Kidney (tissue), 22 donors: ENCODE measurements at places on chromosomes 3 and 15. TPM values are rescaled to one million over a fixed set of nuclear protein-coding genes. Genes with fewer than 3 reads are reported as not detected.

- no peaks in the 10 kb centered on the region for H3K4me1 ChIP-seq
- no peak overlapping the region for H3K4me3 ChIP-seq
- no peak overlapping the region for H3K27ac ChIP-seq
Measured at GRCh38 chr3:41581700-41582099, 380.2 kb downstream of the ULK4 start.

DNA sequence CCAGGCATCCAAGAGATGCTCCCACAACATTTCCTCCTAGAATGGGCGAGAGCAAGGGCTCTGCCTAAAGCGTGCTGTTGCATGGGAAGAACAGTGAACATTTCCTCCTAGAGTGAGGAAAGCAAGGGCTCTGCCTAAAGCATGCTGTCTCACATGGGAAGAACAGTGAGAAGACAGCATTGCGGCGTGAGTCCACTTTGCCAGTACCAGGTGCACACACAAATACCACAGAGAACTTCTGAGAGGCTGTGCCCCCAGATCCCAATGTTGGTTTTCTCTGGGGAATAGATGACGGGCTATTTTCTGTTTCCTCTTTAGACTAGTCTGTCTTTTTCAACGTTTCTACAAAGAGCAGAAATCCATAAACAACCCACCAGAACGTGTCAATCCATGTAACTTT lies 142.9 kb downstream of the LRRK1 start:
- H3K4me3 ChIP-seq: no peak overlapping the region
- no peak for DNase-seq
- no peaks in the 10 kb centered on the region for H3K4me1 ChIP-seq
- no peak overlapping the region for H3K27ac ChIP-seq

DNA sequence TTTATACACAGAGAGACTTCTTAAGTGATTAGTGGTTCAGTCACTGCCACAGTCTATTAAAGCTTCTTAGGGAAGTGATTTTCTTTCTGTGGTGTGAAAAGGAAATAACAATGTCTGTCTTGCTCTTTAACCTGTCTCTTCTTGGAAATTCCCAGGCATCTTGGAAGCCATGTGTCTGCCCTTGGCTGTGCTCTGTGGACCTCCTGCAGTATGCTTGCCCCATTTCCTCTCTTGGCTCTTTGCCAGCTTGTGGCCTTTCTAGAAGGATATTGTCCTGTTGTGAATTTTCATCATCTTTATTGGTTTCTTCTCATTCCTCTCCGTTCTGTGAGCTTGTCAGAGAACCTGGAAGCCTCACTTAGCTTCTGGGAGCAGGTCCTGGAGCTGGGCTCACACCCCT lies 338.4 kb upstream of the C2CD4B start:
- H3K4me1 ChIP-seq: peaks cover 5% of the 10 kb centered on the region

DNA sequence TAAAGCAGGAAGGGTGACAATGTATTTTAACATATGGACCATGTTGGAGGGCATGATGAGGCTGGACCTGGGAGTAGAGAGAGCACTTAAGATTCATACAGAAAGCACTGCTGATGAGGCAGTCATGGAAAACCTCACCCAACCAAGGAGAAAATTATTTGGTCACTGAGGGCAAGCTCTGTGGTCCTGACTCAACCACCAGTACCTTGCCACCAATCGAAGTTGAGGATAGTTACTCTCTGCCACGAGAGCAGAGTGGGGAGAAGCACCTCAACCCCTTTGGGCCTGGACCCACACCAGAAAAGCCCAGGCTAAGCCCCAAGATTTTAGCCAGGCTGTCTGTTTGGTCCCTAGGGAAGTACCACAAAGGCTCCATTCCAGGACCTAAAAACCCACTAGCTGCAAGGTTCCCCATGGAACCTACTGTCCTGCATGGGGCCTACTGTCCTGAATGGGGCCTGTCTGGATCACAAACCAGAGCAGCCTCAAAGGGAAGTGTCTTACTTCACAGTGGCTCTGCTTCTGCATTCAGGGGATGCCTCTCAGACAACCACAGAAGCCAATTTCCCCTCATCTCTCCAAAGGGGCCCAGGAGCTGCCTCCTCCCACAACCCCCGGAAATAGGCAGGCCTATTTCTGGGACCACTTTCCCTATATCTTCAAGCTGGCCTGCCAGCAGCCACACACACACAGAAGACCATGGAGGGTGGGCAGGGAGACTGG lies 4.2 kb downstream of the CCDC71 start:
- H3K27me3 ChIP-seq: no peaks in the 10 kb centered on the region
- peaks cover 12% of the 10 kb centered on the region for H3K4me1 ChIP-seq
- no peak for DNase-seq
- no peaks in the 10 kb centered on the region for H3K36me3 ChIP-seq
- H3K27ac ChIP-seq: no peak overlapping the region

DNA sequence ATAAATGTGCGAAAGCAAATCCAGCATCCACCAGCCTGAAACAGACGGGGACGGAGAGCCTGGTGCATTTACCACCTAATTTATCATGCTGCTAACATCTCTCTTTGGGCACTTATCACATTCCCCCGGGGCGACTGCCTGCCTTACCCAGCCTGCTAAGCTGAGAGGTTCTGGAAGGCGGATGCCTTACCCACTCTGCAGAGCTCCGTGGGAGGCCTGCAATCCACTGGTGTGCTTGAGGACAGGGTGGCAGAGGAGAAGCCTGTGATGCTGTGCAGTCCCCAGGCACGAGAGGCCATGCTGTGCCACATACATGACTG lies 25.5 kb downstream of the MGLL start:
- peak overlapping the region; percentile 19 for H3K27ac ChIP-seq
- H3K27me3 ChIP-seq: no peaks in the 10 kb centered on the region
- no peaks in the 10 kb centered on the region for H3K4me1 ChIP-seq
- H3K4me3 ChIP-seq: no peak overlapping the region

DNA sequence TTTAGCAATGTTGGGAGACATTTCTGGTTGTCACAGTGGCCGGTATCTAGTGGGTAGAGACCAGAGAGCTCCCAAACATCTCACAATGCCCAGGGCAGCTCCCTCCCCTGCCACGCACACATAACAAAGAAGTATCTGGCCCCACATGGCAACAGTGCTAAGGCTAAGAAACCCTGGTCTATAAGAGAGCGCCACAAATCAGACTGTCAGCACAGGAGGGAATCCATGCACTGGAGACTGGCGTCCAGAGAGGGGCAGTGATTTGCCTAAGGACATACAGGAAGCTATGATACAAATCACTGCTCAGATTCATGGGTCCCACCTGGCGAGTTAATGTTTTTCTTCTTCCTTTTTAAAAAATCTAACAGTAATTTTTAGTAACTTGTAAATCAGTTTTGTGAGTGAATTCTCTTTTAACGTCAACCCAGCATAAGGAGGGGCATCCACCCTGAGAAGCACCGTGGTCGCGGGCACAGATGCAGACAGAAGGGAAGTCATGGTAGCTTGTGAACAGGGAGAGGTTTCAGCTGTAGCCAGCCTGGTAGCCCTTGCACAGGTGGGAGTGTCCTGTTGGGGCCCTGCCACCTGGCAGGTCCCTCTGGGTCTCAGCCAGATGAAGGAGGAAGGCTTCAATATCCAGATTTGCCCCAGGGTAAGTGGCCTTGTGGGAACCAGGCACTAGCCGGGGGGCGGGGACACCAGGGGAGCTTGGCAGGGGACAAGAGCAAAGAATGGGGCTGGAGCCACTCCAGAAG lies 8.7 kb downstream of the ISG20 start:
- peaks cover 5% of the 10 kb centered on the region for H3K4me1 ChIP-seq
- no peaks in the 10 kb centered on the region for H3K27me3 ChIP-seq
- DNase-seq: no peak
- H3K36me3 ChIP-seq: no peaks in the 10 kb centered on the region

DNA sequence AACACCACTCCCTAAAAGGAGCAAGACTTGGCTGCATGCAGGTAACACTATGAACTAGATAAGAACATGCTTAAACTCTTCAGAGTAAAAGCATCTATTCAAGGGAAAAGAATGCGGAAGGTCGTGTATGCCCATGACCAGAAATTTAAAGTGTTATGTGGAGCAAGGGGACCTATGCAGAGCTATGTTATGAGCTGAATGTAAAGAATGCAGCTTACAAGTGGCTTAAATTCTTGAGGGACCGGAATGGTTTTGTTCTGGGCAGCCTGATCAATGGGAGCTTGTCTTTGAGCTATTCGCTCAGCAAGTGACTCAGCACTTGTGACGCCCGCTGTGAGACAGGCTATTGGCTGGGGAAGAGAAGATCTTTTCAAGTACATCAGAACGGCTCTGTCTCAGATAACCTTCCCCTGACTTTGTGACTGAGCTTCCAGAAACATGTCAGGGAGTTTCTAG lies 367.5 kb upstream of the THBS1 start:
- H3K36me3 ChIP-seq: no peaks in the 10 kb centered on the region
- H3K27ac ChIP-seq: no peak overlapping the region
- H3K4me1 ChIP-seq: no peaks in the 10 kb centered on the region
- H3K27me3 ChIP-seq: no peaks in the 10 kb centered on the region
- DNase-seq: no peak
- H3K4me3 ChIP-seq: no peak overlapping the region

GRCh38 chr15:77969055-77969454 lies 108.5 kb downstream of the TBC1D2B start:
- peaks cover 4% of the 10 kb centered on the region for H3K4me1 ChIP-seq
- no peak for DNase-seq
- no peak overlapping the region for H3K27ac ChIP-seq

DNA sequence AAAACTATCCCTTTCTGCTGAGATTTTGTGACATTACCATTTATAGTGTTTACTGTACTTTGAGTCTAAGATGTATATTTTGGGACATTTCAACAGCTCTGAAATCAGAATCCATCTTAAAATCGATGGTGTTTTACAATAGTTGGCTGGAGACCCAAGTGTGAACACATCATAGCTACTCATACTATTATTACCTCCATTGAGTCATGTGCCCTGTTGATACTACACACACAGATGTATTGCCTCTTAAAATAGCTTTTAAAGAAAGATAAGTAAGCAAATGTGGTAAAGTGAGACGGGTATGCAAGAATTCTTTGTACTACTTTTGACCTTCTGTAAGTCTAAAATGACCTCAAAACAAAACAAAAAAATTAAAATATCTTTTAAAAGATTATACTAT lies 6.7 kb downstream of the LMOD3 start:
- no peaks in the 10 kb centered on the region for H3K36me3 ChIP-seq
- no peaks in the 10 kb centered on the region for H3K4me1 ChIP-seq
- no peak overlapping the region for H3K4me3 ChIP-seq
- H3K27me3 ChIP-seq: no peaks in the 10 kb centered on the region

GRCh38 chr3:184315543-184315867 lies 1.1 kb downstream of the EIF4G1 start:
- peak overlapping the region; percentile 94 for H3K27ac ChIP-seq
- no peak for DNase-seq
- peaks cover 24% of the 10 kb centered on the region for H3K4me1 ChIP-seq
- H3K27me3 ChIP-seq: no peaks in the 10 kb centered on the region
- H3K36me3 ChIP-seq: no peaks in the 10 kb centered on the region

DNA sequence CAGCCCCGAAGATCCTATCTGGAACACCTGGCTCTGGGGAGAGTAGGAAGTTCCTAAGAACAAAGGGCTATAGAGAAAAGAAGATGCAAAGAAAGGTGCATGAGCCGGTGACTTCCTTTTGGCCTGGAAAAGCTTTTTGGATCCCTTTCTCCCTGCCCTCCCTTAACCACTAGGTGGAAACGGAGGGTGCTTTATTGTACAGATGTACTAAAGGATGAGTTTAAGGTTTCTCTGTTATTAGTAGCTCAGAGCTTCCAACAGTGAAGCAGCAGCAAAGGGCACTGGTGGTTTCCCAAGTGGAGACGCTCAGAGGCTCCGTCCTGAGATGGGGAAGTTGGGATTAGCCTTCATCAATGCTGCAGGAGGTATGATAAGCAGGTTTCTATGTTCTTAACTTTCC lies 5.9 kb upstream of the ADGRG7 start:
- H3K27me3 ChIP-seq: no peaks in the 10 kb centered on the region
- no peak overlapping the region for H3K4me3 ChIP-seq
- DNase-seq: no peak

GRCh38 chr15:33448961-33449606 lies 138.3 kb downstream of the RYR3 start:
- H3K27ac ChIP-seq: no peak overlapping the region
- no peaks in the 10 kb centered on the region for H3K27me3 ChIP-seq
- H3K36me3 ChIP-seq: no peaks in the 10 kb centered on the region
- H3K4me3 ChIP-seq: no peak overlapping the region
- H3K4me1 ChIP-seq: peaks cover 6% of the 10 kb centered on the region

GRCh38 chr3:69232482-69232881 lies 110.1 kb upstream of the LMOD3 start:
- H3K36me3 ChIP-seq: no peaks in the 10 kb centered on the region
- H3K4me1 ChIP-seq: peaks cover 10% of the 10 kb centered on the region
- peak; percentile 46 for DNase-seq

DNA sequence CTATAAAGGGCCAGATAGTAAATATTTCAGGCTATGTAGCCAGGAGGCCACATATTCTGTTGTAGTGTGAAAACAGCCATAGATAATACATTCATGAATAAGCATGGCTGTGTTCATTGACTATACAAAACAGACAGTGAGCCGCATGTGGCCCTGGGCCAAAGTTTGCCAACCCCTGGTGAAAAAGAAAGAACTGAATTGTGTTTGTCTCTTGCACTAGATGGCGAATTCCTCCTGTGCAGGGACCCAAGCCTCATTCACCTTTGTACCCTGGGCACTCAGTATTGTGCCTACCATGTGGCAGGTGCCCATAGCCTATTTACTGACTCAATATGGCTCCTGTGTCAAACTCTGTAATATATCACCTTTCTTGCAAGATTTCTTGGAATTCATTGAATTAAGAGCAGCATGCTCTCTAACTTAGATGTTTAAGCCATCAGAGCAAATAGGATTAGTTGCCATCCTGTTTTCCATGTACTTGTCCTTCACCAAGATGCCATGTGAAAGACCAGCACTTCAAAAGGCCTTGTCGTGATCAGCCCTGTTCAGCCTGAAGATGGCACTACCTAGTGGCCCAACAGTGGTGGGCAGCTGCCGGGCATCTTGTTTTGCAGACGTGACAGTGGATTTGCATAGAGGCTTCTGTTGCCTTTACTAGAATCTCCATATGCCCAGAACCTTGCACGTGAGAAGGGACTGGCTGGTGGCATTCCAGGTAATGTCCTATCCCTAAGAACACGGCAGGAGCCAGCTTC lies 50.9 kb upstream of the CMTM7 start:
- no peak for DNase-seq
- no peak overlapping the region for H3K4me3 ChIP-seq
- no peaks in the 10 kb centered on the region for H3K36me3 ChIP-seq
- H3K27me3 ChIP-seq: no peaks in the 10 kb centered on the region

- H3K4me1 ChIP-seq: no peaks in the 10 kb centered on the region
- no peaks in the 10 kb centered on the region for H3K27me3 ChIP-seq
- DNase-seq: no peak
- peaks cover 35% of the 10 kb centered on the region for H3K36me3 ChIP-seq
- no peak overlapping the region for H3K27ac ChIP-seq
- H3K4me3 ChIP-seq: no peak overlapping the region
Measured at GRCh38 chr15:80946576-80946975, 43.0 kb downstream of the MESD start.

Gene CLEC3B
- total RNA-seq: 45.3 TPM

Gene EPB42
- not detected for total RNA-seq

Gene SLC28A1
- total RNA-seq: 12.8 TPM

Gene GOLGA8R
- total RNA-seq: 6.3 TPM

Gene SH2D7
- not detected for total RNA-seq

Gene RASGRF1
- 0.98 TPM for total RNA-seq

Gene HTD2
- 7.8 TPM for total RNA-seq

Gene WDR48
- 48.3 TPM for total RNA-seq

Gene GABRB3
- total RNA-seq: 6.9 TPM

Gene SEMA3B
- total RNA-seq: 96.1 TPM
